ENCODE measurements at places on chromosomes 4 and X.
A peak's percentile ranks its signal among the peaks of the same experiment; 100 is the strongest.

- DNase-seq: no peak
Measured at GRCh38 chr4:112288455-112288854, 2.8 kb upstream of the TIFA start.

- DNase-seq: no peak
Measured at GRCh38 chr4:187782286-187782824, 213.2 kb upstream of the ZFP42 start.

DNA sequence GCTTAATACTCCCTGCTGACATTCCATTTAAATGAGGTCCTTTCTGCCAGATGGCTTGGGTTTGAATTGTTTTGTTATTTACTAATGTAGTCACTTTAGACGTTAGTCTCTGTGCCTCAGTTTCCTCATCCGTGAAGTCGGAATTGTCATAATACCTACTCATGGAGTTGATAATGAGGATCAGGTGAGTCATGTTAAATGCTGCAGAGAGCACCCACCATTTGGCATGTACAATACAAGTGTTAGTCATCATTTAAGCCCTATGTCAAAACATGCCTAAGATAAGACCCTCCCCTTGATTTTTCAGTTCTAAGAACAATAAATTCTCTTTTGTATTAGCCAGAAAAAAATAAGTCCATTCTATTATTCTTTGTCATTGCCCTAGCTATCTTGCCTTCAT lies 534.8 kb upstream of the HTR2C start:
- no peak for DNase-seq

DNA sequence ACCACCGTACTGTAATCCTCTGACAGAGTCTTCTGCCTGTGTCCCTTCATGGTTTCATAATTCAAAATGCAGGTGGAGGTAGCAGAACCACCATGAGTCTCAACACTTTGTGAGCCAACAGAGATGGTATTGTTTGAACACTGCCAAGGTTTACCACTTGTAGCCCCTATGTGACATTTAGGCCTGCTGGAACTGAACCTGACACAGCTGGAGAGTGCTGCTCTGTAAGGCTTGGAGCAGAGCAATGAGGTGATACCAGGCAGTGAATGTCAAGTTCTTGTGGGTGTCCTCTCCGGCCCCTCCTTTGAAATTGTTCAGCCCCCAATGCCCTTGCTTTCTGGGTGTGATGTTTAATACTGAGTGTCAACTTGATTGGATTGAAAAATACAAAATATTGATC lies 1042.9 kb downstream of the ARAP2 start:
- no peak for DNase-seq

- no peak for DNase-seq
Measured at GRCh38 chr4:7367864-7368277, 66.9 kb downstream of the PSAPL1 start.

DNA sequence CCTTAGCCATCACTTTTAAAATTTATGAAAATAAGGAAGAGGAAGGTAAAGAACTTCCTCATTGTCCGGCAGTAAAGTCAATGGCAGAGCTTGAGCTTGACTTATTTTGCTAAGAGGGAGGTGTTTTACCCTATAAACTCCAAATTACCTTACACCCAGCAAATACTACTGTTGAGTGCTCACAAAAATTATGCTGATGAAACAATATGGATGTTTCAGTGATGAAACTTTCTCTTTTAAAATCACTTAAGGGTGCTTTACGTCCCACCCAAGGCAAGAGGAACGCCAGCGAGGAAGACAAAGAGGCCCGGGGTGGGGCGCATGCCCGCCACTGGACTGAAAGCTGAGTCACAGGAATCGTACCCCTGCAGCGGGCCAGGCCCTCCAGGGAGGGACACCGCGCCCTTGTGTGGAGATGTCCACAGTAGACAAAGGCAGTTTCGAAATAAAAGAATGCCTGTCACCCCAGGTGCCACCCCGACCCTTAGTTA lies 560 bp upstream of the TMSB4X start:
- peak; percentile 9 for DNase-seq

Measured in activated CD4-positive, CD25-positive, alpha-beta regulatory T cell (primary cell).